ENCODE measurements at places on chromosomes 1 and 21.
A peak's percentile ranks its signal among the peaks of the same experiment; 100 is the strongest.

DNA sequence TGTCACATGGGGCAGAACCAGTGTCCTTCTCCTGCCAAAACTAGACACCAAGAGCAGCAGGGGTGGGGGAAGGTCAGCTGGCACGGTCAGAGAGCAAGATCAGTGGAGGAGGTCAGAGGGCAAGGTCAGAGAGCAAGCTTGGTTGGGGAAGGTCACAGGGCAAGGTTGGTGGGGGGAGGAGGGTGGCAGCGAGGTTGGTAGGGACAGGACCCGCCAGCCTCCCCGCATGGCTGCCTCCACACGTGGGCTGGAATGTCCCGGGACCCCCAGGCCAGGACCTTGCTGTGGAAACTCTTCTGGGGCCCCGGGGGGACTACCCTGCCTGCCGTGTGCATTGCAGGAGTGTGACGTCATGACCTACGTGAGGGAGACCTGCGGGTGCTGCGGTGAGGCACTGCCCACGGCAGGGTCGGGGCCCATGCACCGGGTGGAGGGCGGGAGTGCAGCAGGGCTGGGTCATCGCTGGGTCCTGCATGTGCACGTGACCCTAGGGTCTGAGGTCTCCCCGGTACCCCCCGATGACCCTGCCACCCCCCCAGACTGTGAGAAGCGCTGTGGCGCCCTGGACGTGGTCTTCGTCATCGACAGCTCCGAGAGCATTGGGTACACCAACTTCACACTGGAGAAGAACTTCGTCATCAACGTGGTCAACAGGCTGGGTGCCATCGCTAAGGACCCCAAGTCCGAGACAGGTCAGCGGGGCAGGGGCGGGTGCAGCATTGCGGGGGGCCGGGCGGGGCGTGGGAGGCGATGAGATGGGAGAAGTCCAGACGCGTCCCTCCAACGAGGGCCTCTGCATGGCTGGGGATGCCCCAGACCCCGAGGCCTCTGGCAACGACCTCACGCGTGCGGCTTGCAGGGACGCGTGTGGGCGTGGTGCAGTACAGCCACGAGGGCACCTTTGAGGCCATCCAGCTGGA, 27.3 kb downstream of the COL6A2 start:
- DNase-seq, result no peak

DNA sequence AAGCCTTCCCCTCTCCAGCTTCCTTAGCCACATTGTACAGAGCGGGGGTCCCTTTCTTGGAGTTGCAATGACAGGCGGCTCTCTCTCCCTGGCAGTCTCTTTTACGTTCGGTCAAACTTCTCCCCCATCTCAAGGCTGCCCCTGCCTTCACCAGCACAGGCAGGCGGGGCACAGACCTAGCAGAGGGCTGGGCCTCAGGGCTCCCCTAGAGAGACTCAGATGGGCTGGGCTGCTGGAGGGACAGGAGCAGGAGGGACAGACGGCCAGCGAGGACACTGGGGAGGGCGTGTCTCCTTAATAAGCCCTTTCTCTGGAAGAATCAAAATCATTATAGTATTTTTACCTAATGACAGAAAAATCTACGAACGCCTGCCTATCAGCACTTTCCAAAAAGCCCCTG, 79.6 kb downstream of the CASZ1 start:
- peak; percentile 48 for DNase-seq

DNA sequence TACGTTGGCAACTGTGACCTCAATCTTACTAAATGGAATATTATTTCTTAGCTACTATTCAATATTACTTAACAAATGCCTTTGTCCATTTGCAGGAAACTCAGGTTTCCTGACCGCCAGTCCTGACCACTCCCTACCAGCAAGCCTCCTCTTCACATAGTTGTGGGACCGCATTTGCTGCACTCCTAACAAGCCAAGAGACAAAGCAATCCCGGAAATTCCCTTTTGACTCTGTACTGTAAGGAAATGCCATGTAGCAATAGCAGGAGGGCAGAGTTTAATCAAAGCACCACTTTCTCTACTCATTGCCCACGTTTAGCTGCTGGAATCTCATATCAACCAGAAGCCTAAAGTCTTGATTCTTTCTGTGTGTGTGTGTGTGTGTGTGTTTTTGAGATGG, 28.1 kb upstream of the ACBD6 start:
- no peak for DNase-seq

GRCh38 chr1:8070381-8070811, 44.3 kb upstream of the ERRFI1 start:
- DNase-seq, result no peak

- DNase-seq, result no peak
Measured at GRCh38 chr1:109622895-109623294, 3.3 kb downstream of the AMPD2 start.

DNA sequence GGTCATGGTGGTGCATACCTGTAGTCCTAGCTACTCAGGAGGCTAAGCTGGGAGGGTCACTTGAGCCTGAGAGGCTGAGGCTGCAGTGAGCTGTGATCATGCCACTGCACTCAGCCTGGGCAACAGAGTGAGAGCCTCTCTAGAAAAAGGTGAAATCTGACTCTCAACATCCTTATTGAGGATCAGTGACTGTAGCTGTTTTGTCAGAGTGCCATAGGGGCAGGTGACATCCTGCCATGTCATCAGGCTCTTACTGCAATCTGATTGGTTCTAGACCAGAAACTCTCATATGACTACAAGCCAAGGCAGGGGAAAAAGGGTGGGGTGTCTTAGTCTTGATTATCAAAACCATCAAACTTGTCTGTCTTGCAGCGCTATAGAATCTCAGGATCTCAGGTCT, 62.8 kb upstream of the NGF start:
- no peak for DNase-seq

Measured in OCI-M1 (cell line).